Kidney capillary endothelial cell (primary cell): ENCODE measurements at places on chromosomes 11 and 22.

DNA sequence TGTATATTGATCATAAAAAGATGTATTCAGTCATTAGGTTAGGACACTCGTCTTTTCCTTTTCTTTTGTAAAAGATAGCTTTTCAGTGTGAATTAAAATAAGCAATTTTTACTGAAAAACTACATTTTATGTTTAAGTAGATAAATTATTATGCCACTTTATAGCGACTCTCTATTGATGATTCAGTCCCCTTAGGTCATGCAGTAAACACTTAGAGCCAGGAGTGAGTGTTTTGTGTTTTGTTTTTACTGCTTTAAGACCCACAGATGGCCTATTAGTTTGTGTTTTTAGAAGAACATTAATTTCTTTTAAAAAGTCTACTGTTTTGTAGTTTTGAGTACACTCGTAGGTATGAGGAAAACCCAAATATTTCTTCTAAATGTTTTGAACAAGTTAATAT, 86.6 kb downstream of the YAP1 start:
- no peak for DNase-seq

DNA sequence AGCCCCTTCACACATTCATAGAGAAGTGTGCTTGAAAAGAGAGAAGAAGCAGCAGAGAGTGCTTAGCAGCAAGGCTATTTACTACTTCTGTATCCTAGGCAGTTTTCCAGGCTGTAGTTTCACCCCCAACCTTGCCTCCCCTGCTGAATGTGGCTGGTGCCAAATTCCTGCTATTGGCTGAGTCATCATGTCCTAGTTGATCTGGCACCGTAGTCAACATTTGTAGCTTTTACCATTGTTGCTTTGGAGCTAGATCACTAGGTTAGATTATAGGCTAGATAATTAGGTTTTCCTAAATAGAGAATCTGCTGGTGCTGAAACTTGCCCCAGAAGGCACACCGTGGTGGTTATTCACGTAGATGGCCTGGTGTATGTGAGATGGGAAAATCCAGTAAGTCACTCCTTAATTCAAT, 32.7 kb downstream of the ARHGAP42 start:
- peak; percentile 50 for DNase-seq

GRCh38 chr11:69212798-69213110, 57.0 kb downstream of the SMIM38 start:
- DNase-seq, result no peak

GRCh38 chr22:41888627-41889200, 26.2 kb downstream of the SHISA8 start:
- DNase-seq, result no peak

DNA sequence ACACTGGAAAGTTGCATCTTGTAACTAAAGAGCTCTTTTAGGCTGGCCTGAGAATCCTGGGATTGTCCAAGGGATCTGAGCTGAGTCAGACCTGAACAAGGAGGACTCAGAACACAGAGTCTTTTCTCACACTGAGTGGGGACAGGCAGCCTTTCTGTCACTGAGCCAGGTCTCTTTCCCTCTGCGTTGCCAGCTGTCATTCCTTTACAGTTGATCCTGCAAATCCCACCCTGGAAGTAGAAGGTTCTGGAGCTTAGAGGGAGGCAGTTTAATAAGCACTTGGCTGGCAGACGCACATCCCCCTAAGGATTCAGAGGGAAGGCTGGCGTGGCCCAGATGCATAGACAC, 76.3 kb upstream of the SUSD2 start:
- no peak for DNase-seq

DNA sequence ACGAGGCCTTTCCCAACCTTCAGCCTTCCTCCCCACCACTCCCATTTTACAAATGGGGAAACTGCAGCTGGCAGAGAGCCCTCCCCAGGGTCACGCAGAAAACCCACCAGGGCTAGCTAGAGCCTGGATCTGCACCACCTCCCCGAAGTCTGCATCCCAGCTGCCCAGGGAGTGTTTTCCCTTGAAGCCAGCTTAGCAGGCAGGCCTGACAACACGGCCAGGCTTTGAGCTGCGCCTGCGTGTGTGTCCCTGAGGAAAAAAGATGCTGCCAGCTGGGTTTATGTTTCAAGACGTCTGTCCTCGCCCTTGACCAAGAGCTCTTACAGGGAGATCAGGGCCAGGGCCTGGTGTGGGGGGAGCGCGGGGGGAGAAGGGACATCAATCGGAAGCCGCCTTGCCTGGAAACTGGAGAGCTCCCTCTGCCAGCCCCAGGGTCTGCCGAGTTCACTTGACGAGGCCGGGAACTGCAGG, 20.3 kb downstream of the WNT11 start:
- no peak for DNase-seq

- DNase-seq, result no peak
Measured at GRCh38 chr11:95338430-95338991, 107.5 kb upstream of the SESN3 start.

- no peak for DNase-seq
Measured at GRCh38 chr22:36510384-36510783, 3.5 kb upstream of the FOXRED2 start.

DNA sequence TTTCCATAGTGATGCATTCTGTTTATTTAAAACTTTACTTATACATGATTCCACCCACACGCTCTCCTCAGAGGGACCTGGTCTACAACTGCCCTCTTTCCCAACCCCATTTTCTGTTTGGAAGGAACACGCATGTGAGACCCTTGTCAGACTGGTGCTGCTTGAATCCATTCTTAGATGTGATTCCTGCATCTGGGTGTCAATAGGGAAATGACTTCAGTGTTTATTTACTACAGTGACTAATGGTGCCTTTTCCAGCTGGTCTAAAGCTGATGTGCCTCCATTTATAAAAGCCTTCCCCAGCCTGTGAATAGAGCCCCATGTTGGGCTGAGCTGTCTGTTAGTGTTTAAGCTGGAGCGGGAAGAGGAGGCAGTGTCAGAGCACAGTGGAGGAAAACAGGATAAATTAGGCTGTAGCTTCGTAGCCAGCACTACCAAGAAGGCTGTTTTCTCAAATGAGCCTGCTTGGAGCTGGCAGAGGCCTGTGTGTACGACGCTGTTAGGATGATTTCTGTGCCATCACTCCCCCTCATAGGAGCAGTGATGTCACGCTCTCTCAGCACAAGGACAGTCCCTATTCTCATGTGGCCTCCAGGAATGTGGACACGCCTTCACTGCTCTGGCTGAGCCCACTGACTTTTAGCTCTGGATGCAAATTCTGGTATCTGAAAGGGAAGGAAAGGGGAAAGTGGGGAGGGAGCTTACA, 18.9 kb upstream of the C11orf96 start:
- DNase-seq, result peak; percentile 65

DNA sequence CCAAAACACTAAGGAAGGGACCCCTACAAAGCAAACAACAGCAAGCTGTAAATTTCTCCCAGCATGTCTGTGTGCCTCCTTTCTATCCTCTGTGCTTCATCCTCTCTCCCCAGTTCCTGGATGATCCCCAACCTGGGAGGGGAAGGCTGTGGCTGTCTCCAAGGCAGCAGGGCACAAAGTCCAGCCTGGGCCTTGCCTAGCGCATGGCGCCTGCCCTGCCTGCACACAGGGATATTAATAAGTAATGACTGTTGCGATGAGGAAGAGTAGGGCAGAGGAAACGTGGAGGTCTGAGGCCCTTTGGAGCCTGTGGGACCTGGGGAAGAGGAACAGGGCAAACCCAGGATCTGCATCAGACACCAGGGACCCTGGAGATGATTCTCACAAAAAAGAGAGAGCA, 2.0 kb downstream of the USH1C start:
- DNase-seq, result no peak

DNA sequence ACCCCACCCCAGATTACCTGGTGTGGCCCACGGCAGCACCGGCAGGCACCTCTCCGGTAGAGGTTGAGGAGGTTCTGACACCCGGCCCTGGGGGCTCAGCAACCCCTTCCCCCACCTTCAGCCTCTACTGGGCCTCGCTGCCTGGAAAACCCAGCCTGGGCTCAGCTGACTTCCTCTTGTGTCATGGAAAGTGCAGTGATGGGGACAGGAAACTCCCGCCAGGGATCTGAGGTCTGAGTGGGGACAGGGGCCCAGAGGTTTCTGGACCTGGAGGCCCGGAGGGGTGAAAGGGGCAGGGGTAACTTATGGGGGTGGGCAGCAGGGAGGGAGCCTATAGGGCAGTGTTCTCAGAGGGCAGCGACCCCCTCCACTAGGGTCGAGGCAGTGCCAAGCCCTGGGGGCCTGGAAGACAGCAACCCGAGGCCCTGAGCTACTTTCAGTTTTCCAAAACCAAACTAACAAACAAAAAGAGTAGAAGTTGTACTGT, 10.0 kb upstream of the CD5 start:
- DNase-seq, result no peak

GRCh38 chr11:10627816-10628215, 59.4 kb upstream of the LYVE1 start:
- DNase-seq, result no peak

GRCh38 chr22:30182815-30183214, 63.7 kb downstream of the LIF start:
- no peak for DNase-seq

GRCh38 chr11:102971766-102972165, 16.2 kb upstream of the MMP13 start:
- no peak for DNase-seq

GRCh38 chr11:47408598-47409439, 429 bp downstream of the SLC39A13 start:
- DNase-seq, result peak; percentile 87

GRCh38 chr11:12556788-12557384, 117.3 kb upstream of the TEAD1 start:
- no peak for DNase-seq

DNA sequence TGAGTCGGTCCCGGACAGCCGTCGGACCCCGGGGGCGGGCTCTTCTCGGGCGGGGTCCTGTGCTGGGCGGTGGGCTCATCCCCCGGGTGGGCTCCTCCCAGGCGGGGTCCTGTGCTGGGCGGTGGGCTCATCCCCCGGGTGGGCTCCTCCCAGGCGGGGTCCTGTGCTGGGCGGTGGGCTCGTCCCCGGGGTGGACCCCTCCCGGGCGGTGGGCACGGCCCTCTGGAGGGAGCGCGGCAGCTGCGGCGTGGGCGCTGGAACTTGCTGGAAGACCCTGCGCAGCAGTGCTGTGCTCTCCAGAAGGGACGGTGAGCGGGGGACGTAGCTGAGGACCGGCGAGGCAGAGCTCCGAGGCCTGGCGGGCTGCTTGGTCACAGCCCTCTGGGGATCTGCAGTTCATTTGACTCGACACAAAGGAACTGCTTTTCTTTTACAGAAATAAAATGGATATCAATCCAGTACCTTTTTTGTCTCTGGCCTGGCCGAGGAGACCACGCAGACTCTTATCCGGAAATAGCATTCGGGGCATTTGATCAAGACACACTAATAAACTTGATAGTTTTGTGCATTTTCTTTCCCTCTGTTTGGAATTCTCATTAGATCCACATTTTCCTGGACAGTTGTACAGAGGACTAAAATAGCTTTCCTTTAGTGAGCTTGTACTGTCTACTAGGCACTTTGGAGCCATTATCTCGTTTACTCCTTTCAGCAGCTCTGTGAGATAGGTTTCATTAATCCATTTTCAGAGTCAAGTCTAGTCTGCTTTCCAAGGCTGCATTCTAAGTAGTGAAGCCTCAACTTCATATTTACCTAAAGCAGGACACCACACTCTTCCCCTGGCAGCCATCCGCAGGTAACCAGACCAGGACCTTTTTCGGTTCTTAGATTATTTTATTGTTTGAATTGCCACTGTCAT, 812 bp downstream of the JAM3 start:
- DNase-seq, result no peak

- no peak for DNase-seq
Measured at GRCh38 chr22:23113067-23113846, 28.5 kb downstream of the RSPH14 start.

DNA sequence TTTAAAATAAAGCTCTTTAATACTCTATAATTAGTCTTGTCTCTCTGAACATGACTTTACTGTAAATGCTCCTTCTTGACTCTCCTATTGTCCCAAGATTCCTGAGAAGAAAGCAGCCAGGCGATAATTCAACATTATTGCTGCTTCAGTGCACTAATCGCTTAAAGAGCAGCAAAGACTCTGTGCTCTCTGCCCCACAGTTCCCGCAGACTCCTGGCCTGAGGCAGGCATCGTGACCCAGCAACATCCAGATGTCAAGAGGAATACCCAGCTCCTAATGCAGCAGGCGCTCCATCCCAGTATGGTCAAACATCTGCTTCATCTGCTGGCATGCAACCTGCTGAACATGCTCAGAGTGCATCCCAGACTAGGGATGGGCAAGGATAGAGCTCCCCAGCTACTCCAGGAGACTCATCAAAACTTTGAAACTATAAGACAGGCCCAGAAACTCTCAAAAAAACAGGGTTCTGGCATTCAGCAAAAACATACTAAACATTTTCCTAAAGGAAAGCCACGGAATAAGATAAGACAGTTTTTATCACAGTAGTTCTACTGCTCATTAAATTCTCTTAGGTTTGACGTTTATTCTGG, 270.0 kb downstream of the SOX6 start:
- DNase-seq, result no peak

- DNase-seq, result no peak
Measured at GRCh38 chr11:22713336-22713735, 46.9 kb downstream of the GAS2 start.

- DNase-seq, result no peak
Measured at GRCh38 chr11:119284344-119285157, 32.4 kb downstream of the MCAM start.
